ENCODE measurements at places on chromosomes 16 and 17.

DNA sequence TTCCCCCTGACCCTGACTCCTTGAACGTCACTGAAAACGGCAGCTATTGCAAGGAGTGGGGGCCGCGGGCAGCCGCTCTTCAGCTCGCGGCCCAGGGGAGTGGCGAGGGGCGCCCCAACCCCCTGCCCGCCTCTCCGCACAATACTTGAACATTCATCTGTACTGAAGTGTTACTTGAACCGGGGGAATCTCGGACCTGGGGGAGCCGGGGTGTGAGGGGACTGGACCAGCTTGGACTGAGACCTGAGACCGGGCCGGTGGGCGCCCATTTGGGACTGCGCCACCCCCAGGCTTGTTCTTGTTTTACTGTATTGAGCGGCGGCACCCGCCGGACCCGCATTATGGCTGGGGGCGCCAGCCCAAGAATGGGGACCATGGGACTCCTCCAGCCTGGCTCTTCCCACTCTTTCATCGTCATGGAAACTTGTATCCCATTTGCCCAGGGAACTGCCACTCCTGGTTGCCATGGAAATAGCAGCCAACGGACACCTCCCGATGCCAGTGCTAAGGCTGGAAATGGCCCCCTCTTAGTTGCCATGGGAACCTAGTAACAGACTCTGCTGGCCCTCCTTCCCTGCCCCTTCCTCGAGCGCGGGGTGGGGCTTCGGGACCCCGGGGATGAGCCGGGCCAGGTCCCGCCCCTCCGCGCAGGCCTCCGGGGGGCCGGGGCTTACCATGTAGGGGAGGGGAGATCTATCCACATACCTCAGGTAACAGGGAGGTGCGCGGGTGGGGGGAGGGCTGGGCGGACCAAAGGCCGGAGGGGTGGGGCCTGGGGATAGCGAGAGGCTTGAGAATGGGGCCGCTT lies 805 bp upstream of the ORAI3 start:
- DNase-seq: peak; percentile 20

DNA sequence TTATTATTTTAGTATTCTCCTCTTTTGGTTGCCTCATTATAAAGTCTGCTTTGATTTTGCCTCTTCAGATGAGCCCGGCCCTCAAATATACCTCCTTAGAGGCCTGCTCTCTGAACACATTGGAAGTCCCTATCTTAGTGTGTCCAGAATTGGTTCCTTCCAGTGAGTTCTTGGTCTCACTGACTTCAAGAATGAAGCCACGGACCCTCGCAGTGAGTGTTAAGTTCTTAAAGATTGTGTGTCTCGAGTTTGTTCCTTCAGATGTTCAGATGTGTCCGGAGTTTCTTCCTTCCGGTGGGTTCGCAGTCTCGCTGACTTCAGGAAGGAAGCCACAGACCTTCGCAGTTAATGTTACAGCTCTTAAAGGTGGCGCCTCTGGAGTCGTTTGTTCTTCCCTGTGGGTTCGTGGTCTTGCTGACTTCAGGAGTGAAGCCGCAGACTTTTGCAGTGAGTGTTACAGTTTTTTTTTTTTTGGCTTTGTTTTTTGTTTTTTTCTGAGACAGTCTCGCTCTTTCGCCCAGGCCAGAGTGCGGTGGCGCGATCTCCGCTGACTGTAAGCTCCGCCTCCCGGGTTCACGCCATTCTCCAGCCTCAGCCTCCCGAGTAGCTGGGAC lies 45.8 kb upstream of the NOS2 start:
- no peak for DNase-seq

GRCh38 chr16:27458258-27458657 lies 56.3 kb downstream of the IL21R start:
- DNase-seq: no peak

DNA sequence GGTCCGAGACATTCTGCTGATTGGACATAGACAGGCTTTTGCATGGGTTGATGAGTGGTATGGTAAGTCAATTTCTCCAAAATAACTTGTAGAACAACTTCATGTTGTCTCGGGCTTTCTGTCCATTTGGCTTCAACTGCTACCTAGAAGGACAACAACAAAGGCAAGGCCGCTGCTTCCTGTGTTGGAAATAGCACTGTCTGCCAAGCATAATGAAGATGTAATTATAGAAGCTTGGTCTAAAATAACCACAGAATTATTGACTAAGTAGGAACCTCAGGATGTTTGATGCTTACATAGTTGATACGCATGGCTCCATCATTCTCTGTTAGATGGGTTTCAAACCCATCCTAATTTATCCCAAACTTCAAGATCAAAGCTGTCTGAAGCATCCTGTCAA lies 42.3 kb upstream of the NOL11 start:
- no peak for DNase-seq

DNA sequence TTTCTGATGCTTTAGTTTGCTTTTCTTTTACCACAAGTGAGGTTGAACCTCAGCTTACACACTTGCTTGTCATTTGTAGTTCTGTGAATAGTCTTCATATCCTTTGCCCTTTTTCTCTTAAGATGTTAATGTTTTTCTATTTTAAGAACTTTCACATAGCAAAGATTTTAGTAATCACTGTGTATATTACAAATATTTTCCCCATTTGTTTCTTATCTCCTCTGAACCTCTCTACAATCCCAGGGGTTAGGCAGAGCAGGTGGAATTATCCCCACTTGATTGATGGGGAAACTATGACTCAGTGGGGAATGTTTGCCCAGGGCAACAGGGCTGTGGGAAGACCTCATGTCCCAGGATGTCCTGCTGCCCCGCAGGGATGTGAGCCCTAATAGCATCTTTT lies 11.7 kb upstream of the MYH3 start:
- DNase-seq: no peak

GRCh38 chr16:54930869-54931119 lies 129 bp downstream of the IRX5 start:
- no peak for DNase-seq

GRCh38 chr16:8878523-8878911 lies 3.6 kb upstream of the LITAFD start:
- no peak for DNase-seq

GRCh38 chr17:35747540-35748017 lies 5.5 kb downstream of the GAS2L2 start:
- DNase-seq: peak; percentile 44

- DNase-seq: no peak
Measured at GRCh38 chr17:27446569-27447301, 9.5 kb upstream of the KSR1 start.

- no peak for DNase-seq
Measured at GRCh38 chr17:59688008-59688407, 19.2 kb downstream of the PTRH2 start.

DNA sequence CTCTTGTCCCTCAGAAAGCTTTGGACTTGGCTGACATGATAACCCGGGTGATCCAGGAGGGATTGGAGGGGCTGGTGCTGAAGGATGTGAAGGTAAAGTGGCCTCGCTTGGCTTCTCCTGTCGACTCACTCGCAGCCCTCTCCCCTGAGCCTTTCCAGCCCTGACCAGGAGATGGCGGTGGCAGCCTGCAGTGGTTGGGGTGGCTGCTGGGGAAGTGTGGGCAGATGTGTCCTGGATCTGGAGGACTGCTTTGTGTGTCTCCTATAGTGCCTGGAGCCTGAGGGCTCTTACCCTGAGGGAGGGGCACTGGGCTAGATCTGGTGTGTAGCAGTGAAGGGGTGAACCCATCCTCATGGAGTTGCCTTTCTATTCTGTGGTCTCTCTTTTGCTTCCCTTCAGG lies 17.9 kb downstream of the LIG3 start:
- DNase-seq: no peak

GRCh38 chr16:89391-90302 lies 11.6 kb downstream of the MPG start:
- DNase-seq: no peak

GRCh38 chr16:5018793-5019192 lies 14.9 kb downstream of the NAGPA start:
- no peak for DNase-seq

DNA sequence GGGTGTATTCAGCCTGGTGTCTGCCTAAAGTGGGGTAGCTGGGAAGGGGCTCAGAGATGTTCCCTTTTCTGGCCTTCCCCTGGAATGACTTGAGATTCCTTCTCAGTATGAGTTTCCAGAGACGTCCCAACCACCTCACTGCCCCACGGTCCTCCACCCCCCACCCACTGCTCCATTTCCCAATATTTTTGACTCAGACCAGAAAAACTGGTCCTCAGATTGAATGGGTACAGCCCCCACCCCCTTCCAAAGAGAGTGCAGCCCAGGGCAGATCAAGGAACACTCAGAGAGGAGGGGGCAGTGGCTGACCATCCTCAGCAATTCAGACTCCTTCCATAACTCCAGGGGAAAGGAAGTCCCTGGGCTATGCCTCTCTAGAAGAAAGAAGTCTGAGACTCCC lies 3.2 kb downstream of the ACLY start:
- DNase-seq: no peak

- DNase-seq: no peak
Measured at GRCh38 chr17:73550556-73550955, 93.7 kb downstream of the SDK2 start.

DNA sequence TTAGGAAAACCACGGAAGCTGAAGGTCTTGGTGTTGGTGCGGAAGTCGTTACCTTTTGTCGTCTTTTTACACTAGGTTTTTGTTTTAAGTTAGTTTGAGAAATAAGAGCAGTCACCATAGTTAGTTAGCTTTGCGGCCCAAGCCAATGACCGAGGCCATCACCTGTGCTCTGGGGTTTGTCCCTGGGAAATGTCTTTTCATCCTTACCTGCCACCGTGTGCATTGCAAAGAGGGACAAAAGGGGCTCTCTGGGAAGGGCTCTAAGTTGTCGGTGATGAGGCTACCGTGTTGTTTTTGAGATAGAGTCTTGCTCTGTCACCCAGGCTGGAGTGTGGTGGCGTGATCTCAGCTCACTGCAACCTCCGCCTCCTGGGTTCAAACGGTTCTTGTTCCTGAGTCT lies 49.8 kb downstream of the NDE1 start:
- no peak for DNase-seq

- DNase-seq: no peak
Measured at GRCh38 chr16:55126456-55126855, 195.8 kb downstream of the IRX5 start.

GRCh38 chr16:55289353-55289752 lies 34.6 kb upstream of the IRX6 start:
- DNase-seq: no peak

GRCh38 chr17:5511401-5512225 lies 25.2 kb downstream of the MIS12 start:
- DNase-seq: no peak

- no peak for DNase-seq
Measured at GRCh38 chr17:55605705-55606487, 94.6 kb upstream of the SMIM36 start.

DNA sequence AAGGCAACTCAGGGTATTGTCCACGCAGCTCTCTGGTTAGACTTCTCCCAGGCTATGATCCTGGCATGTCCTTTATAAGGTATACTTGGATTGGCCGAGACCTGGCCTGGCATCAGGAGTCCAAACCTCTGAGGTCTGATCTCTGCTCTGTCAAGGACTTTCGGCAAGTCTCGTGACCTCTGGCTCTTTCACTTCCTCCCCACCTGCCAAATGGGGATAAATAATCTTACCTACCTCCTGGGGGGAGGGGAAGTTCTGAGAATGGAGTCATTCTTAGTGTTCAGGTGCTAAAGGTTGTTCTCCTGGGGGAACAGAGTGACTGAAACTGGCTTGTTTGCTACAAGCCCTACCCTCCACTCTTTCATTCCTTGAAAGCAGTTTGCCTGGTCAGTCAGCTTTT lies 7.6 kb downstream of the ATXN1L start:
- DNase-seq: no peak

GRCh38 chr17:43750153-43750552 lies 8.4 kb downstream of the SOST start:
- DNase-seq: no peak

GRCh38 chr16:14132696-14133048 lies 61.6 kb downstream of the MRTFB start:
- DNase-seq: no peak

DNA sequence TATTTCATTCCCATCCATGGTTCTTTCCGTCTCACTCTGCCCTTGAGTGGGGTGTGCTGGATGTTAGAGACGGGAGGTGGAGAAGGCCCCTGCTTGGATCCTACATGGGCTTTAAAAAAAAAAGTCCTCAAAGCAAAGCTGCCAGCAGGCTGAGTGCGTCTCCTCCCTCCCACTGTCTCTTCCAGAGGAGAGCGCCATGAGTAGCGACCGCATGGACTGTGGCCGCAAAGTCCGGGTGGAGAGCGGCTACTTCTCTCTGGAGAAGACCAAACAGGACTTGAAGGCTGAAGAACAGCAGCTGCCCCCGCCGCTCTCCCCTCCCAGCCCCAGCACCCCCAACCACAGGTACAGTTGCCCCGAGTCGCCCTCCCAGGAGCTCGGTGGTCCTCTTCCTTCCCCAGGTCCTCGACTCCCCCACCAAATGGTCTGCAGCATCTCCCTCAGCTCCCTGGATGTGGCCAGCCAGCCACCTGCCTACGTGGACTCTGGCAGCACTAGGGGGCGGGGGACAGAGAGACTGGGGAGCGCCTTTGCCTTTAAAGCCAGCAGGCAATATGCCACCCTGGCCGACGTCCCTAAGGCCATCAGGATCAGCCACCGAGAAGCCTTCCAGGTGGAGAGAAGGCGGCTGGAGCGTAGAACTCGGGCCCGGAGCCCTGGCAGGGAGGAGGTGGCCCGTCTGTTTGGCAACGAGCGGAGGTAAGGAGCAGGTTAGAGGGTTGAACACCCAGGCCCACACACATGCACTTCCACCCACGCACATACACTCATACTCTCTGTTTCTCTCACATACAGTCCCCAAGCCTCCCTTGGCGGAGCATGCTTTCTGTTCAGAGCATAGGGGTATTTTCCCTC lies 68.2 kb downstream of the PLD6 start:
- DNase-seq: no peak

GRCh38 chr16:23557779-23558702 lies 514 bp downstream of the UBFD1 start:
- DNase-seq: no peak

- no peak for DNase-seq
Measured at GRCh38 chr16:88687676-88688012, 1.3 kb upstream of the SNAI3 start.

DNA sequence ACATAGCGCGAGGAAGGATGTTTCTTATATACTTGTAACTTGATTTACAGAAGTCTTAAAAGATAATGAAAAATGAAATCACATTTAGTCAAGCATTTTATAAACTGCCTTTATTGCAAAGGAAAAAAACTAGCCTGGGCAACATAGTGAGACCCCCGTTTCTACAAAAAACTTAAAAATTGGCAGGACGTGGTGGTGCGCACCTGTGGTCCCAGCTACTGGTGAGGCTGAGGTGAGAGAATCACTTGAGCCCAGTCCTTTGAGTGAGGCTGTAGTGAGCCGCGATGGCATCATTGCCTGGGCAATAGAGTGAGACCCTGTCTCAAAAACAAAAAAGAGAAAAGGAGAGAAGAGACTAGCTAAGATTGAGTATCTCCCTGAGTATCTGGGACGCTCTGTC lies 145.2 kb upstream of the CIBAR2 start:
- DNase-seq: no peak

- no peak for DNase-seq
Measured at GRCh38 chr16:86768999-86769398, 190.7 kb downstream of the FOXL1 start.

Data from NCI-H748 treated with DMSO at 0.1 percent for 48 hours (cell line).